ENCODE measurements at places on chromosomes 13 and 19.

DNA sequence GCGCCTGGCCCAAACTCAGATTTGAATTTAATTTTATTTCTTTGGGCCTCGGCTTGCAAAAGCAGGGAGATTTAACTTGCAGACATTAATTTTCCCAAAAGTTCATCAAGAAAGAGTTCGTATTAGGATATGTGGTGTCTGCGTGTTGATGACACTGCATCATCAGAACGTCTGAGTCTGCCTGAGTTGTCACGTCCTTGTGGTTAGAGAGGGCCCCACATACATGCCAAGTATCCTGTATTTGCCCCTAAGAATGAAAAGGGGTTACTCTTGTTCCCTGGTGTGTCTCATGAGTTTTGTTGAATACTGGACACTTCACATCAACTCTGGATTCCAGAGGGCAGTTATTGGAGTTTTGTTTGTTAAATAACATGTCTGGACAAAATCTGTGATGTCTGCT, 5.6 kb upstream of the TEX29 start:
- DNase-seq: no peak

DNA sequence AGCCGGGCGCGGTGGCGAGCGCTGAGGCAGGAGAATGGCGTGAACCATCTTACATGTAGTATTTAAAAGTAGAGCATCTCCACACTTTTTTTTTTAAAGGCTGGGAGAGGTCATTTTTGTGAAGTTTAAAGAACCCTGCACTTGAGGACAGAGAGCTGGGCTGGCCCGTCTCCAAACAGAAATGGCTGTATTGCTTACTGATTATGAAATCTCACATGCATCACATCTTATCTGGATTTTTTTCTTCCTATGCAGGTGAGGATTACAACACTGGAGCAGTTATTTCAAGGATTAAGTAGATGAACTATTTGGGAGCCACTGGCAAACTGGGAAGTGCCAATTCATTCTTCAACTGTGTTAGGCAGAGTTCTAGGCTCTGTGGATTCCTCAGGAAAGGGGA, 59.5 kb downstream of the TEX26 start:
- no peak for DNase-seq

DNA sequence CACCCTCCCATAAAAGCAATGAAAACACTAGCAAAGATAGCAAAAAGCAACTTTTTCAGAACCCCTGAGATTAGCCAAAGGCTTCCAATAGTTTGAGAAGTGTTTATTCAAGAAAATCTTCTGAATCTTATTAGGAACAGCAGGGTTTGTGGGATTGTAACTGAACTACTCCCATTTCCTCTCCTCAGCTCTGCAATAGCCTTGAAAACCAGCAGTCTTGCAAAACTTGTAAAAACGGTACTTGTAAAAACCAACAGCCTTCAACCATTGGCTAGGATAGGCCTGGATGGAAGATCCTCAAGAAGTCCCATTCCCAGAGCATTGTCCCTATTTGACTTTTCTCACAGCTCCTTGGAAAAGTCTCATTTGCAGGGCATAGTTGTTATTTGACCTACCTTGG, 12.1 kb downstream of the RNASEH2B start:
- DNase-seq: no peak

- no peak for DNase-seq
These were observed 281.4 kb downstream of the LHFPL6 start for GRCh38 chr13:39321574-39321973.

- peak; percentile 40 for DNase-seq
These were observed 6.1 kb downstream of the DHRS12 start for GRCh38 chr13:51797664-51798488.

DNA sequence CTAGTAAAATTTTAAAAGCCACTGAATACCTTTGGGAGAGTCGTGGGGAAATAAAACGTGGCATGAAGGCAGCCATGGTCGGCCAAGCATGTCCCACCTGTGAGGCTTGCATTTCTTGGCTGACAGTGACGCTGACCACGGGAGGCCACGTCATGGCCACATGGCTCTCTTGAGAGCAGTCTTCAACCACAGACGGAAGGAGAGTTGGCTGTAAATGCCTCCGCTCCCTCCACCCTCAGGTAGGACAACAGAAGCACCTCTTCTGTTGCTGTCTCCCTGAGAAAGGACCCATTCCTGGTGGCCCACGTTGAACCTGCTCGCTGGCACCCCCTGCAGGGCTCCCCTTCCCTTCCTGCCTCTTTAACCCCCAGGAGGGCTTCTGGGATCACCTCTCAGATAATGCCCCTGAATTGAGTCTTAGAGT, 10.6 kb upstream of the LRRC25 start:
- DNase-seq: no peak

DNA sequence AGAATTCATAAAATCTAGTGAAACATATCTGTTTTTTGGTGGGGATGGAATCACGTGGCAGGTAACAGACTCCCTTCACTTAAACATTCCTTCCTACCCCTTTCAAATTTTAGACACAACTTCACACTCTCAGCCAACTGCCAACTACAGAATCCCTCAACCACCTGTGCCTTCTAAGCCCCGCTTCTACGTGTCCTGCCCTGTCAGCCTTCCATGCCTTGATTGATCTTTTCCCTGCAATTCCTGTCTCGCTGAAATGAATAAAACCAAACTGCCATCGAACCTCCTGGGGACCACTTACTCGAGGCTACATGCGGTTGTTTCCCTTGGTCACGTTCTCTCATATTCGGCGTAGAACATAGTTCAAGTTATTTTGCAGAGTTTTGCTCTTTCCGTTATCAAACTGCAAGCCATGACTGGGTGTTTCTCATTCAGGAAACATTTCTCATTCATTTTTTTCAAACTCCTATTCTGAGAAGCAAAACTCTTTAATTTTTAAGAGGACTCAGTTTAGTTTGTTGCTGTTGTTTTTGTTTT, 1.1 kb downstream of the ZNF625 start:
- no peak for DNase-seq

DNA sequence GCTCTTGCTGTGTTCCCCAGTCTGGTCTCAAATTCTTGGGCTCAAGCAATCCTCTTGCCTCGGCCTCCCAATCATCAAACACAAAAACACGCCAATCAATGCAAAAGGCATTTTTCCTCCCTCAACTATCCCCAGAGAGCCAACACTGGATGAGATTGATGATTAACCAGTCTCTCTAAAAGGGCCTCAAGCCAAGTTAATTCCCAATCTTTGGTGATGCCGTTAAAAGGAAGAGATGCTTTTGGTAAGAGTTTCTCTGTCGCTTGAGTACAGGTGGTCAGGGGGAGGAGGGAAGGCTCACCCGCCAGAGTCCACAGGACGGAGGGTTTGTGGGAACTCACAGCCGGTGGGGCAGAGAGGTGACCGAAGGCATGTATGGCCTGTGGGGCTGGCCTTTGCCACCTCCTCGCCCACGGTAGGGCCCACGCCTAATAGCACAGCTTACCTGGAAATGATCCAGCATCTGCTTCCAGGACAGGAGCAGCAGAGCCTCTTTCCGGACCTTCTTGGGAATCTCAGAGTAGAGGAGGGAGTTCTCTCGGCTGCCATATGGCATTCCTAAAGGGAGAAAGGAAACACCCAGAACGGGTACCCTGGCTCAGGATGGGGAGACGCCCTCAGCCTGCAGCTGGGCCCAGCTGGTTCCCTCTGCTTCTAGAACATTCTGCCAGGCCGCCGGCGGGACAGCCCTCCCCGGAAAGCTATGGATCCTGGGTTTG, 18.1 kb downstream of the DPP9 start:
- no peak for DNase-seq

DNA sequence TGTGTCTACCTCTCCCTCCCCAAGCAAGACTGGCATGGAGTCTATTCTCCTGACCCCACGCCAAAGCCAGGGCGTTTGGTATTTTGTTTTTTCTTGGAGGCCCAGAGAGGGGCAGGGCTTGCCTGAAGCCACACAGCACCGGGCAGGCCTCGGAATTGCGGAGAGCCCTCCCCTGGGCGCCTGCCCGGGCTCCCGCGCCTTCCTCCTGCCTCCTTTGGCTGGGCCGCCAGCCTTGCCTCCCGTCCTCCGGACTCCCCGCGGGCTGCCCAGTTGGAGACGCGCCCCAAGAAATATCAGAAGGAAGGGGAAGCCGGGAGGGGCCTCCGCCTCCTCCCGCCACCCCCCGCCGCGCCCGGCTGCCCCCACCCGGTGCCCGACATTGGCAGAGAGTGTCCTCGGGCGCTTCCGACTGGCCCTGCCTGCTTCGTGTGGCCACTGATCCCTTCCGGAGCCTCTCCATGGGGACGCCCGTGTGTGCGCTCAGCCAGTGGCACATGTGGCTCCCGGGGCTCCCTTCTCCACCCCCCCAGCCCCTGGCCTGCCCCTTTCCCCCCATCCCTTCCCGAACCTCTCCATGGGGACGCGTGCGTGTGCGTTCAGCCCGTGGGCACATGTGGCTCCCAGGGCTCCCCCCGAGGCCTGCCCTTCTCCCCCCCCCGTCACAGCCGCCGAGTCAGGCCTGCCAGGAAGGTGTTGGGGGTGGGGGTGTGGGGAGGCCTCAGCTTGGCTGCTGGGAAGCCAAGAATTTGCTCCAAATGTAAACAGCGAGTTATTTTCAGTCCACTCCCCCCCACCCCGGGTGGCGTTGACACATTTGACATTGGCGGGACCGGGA, 37.3 kb downstream of the NFIC start:
- DNase-seq: no peak

GRCh38 chr19:9381361-9381785, 18.6 kb downstream of the ZNF177 start:
- DNase-seq: no peak

- DNase-seq: no peak
These were observed 3.5 kb upstream of the KLHL26 start for GRCh38 chr19:18633321-18633720.

DNA sequence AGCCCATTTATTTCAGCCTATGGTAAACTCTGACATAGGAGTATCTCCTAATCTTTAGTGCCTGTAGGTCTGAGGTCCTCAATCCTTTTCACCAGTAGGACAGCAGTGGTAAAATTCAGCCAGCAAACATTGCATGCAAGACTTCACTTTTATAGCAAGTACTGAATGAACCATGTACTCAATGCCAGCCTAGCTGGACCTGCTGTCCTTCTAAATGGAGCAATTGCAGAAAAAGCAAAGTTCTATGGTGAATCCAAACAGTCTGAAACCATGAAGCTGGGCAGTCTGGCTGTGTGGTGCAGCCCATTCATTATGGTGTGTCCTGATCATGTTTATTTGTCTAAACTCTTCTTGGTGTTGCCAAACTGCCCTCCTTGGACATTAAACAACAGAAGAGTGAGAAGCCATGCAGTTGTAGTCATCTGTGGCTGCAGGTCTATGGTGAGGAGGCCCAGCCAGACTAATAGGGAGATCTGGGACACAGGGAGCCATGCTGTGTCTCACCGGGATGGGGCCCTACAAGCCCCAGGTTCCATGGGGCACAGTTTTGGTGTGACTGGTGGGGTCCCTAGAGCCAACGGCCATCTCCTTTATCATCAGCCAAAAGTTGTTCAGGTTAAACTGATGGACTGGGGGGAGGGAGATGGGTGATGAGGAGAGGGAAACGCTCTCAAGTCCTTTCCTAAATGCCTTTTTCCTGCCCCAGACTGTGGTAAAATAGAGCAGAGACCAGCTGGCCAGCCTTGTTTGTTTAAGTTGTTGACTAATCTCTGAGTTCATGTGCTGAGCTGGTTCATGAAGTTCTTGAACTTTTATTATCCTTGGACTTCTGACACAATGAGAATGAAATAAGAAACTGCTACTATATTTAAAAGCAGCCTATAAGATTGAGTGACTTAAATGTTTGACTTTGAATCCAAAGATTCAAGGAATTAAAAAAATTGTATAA, 20.6 kb upstream of the TNFSF11 start:
- DNase-seq: no peak

- DNase-seq: no peak
These were observed 27.1 kb downstream of the DGKH start for GRCh38 chr13:42075517-42075916.

DNA sequence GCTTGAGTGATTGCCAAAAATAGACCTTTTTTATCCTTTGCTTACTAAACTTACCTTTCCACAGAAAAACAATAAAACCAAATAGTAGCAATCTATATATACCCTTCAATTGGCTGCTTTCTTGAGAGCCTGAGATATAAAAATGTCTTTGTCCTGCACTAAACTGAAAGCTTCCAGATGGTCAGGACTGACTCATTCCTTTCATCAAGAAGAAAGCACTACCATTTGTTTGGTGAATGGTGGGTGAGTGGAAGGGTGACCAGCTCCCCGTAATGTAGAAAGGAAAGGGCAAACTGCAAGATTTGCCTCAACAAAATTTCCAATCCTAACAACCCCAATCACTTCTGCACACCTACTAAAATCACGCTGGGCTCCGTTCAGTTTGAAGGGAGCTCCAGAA, 67.8 kb downstream of the SACS start:
- no peak for DNase-seq

- DNase-seq: no peak
These were observed 527.4 kb upstream of the ATXN8OS start for GRCh38 chr13:69580255-69580654.

DNA sequence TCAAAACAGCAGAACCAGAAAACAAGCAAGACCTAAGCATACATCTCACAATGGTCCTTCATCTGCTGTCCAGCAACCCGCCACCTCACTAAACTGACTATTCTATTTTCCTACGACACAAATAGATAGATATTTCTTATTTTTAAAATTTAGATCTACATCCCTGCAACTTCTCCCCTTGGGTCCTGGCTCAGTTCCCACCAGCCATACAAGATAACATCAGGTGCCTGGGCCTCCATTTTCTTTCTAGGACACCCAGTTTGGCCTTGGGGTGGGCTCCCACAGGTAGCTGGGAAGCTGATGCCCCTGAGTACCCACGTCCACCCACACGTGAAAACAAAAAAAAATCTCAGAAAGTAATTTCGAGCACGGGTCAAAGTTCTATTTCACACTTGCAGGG, 47.6 kb downstream of the TGDS start:
- no peak for DNase-seq

GRCh38 chr19:36041831-36042230, 9.2 kb upstream of the CLIP3 start:
- no peak for DNase-seq

DNA sequence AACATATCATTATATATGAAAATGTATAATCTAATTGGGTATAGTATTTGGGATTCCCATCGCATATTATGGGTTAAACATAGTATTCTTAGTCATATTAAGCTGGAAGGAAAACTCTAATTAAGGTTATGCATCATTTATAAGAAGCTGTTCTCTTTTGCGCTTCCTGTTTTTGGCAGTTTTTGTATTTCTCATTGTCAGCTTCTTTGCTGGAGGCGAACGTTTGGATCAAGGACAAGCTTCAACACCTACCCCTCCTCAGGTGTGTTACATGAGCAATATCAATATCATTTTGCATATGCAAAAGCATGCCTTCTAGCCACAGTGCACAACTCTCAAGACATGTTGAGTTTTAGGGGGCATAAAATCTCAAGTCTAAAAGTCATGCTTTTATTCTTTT, 439.8 kb downstream of the TDRD3 start:
- DNase-seq: no peak
